ENCODE measurements at places on chromosomes 6 and 20.
A peak's percentile ranks its signal among the peaks of the same experiment; 100 is the strongest.

GRCh38 chr6:110864824-110865223, 9.8 kb upstream of the AMD1 start:
- DNase-seq = no peak

DNA sequence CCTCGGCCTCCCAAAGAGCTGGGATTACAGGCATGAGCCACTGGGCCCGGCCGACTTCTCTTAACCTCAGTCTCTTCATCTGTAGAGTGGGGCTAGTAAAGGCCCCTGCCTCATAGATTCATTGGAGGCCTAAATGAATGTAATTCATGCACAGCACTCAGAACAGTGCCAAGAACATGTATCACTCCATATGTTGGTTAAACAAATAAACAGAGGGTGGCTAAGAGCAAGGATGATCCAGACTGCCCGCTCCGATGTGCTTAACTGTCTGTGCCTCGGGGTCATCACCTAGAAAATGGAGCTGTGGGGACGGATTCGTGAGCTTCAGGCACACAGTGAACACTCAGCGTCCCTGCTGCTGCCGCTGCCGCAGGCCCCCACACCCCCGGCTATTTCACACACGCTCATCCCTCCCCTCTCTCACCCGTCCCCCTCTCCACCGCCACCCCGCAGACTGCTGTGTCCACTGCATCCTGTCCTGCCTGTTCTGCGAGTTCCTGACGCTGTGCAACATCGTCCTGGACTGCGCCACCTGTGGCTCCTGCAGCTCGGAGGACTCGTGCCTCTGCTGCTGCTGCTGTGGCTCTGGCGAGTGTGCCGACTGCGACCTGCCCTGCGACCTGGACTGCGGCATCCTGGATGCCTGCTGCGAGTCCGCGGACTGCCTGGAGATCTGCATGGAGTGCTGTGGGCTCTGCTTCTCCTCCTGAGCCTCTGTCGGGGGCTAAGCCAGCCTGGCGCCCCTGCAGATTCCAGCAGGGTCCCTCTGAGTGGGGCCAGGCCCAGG, 14.8 kb downstream of the MDFI start:
- no peak for DNase-seq

DNA sequence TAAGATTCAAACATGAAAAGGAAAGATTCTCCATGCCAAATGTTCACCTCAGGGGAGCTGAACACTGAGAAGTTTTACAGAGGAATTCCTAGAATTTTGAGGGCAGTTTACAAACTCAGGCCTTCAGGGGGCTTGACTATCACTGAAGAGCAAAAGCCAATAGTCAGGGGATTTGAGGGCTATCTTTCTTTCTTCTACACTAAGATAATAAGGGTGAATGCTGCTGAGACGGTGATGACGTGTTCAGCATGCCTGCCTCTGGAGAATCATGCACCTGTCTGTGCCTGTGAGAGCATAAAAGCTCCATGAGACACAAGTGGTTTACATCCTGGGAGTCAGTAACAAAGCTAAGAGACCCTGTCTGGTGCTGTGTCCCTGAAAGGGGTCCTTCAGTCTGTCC, 1085.6 kb downstream of the KIF16B start:
- no peak for DNase-seq

DNA sequence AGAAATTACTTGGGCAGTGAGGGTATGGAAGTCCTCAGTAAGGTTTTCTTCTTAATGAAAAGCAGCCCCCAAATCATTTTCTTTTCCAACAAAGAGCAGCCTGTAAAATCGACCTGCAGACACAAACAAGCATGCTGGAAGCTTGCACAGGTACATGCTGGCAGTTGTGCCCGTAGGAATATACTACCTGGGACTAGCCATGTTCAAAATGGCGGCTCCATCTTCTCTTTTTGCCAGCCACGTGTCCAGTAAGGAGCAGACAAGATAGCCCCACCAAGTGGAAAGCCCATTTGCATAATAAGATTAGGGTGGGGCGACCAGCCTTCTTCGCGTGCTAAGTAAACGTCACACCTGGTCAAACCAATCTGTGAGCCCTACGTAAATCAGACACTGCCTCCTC, 259.4 kb upstream of the AGPAT4 start:
- no peak for DNase-seq

GRCh38 chr6:14009431-14009830, 84.7 kb downstream of the RNF182 start:
- no peak for DNase-seq

GRCh38 chr20:32902456-32903420, 44.0 kb downstream of the EFCAB8 start:
- peak; percentile 70 for DNase-seq

DNA sequence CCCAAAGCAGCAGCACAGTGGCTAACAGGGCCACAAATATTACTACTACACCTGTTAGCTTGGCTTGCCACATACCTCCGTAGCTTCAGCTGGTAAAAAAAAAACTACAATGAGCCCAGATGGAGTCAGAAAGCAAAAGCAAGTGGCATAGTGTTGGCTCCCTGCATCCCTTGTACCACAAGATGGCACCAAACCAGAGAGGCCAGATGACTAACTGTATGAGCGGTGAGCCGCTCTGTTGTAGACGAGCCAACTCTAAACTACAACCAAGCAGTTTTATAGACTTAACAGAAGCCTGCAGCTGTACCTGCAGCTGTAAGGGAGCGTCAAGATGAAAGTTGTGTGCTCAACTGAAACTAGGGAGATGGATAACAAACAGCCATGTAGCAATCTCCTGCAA, 84.5 kb upstream of the MCHR2 start:
- DNase-seq = no peak

DNA sequence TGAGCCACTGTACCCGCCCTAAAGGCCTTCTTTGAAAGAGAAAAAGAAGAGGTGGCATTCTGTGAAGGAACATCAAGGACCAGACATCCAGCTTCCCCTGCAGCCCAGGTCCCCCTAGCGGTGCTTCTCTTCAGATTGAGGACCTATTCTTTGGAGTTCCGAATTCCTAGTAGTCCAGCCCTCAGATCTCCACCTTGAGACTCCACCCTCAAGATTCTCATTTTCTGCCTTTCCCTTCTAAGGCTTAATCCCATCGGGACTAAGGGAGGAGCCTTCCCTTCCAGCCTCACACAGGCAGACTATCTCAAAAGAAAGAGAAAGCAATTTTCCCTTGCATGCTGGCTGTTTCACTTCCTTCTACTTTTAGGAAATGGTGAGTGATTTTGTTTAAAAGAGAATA, 32.5 kb downstream of the MUC22 start:
- peak; percentile 25 for DNase-seq

DNA sequence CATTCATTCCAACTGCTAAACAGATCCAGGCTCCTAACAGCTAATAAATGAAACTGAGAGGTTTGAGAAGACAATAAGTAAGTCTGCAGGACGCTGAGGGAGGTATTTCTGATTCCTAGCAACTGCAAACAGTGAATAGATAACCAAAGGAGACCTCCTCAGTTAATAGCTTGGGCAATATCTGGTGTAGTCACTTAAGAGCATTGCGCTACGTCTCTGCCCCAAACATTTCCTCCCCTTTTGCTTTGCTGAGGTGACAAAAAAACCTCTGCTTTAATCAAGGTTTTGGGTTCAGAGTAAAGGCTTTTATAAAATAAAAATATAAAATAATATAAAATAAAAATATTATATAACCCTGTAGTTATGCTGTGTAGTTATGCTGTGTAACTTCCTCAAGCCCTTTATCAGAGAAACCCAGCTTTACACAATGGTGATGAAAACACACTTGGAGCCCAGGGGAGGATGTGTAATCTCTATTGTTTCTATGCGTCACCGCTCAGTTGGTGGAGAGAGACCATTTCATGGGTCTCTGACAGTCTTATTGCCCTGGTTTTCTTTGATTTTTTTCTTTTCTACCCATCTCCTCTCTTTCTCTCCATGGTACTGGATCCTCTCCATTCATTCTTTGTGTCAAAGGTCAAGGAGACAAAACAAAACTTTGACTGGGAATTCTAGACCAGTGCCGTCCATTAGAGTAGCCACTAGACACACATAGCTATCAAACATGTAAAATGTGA, 18.9 kb upstream of the CALHM5 start:
- no peak for DNase-seq

DNA sequence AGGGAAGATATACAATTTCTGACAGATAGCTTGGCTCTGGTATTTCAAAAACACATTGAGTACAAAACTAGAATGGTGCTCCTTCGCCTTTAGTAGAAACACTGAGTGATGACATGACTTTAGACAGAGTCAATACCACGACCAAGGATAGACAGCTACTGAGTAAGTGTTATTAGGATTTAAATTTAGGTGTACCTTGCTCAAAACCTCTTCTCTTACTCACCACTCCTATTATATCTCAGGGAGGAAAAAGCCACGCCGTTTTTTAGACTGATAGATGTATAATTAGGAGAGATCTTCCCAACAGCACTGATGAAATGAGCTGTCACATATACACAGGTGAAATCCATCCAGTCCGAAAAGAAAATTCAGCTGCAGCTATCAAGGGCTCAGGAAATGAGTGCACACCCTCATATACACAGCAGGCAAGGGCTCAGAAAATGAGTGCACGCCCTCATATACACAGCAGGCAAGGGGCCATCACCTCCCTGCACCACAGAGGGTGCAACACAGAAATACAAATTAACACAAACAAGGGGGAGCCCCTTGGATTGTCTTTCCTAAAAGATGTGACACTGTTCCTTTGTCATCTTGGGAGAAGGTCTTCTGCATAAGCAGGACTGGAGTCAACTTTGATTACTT, 53.7 kb downstream of the LYRM4 start:
- no peak for DNase-seq

- DNase-seq = peak; percentile 9
These were observed at the start of gene SOBP for GRCh38 chr6:107489636-107490565. Gene SOBP (plus strand): TSS chr6:107490117. CDS start chr6:107490617, 500 bp downstream.

DNA sequence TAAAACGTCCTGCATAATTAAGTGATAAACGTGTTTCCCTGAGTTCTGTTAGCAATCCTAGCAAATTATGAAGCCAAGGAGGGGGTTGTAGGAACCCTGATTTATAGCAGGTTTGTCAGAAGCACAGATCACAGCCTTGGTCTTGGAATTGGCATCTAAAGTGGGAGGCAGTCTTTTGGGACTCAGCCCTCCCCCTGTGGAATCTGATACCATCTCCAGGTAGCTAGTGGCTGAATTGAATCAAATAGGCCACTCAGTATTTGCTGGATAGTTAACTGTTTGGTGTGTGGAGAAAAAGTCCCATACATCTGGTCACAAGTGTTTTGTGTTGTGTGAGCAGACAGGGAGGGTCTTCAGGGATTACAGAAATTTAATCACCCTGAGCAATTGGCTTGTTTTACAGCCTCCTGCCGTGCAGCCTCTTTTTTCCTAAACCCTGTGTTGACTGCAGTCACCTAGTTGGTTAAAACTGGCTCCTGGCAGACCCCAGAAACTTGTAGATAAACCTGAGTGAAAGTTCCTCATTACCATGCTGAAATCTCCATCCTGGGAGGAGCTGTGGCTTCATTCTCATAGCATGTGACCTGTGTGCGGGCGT, 19.0 kb upstream of the KIFC1 start:
- no peak for DNase-seq

GRCh38 chr6:36997811-36998722, 7.4 kb upstream of the FGD2 start:
- no peak for DNase-seq

DNA sequence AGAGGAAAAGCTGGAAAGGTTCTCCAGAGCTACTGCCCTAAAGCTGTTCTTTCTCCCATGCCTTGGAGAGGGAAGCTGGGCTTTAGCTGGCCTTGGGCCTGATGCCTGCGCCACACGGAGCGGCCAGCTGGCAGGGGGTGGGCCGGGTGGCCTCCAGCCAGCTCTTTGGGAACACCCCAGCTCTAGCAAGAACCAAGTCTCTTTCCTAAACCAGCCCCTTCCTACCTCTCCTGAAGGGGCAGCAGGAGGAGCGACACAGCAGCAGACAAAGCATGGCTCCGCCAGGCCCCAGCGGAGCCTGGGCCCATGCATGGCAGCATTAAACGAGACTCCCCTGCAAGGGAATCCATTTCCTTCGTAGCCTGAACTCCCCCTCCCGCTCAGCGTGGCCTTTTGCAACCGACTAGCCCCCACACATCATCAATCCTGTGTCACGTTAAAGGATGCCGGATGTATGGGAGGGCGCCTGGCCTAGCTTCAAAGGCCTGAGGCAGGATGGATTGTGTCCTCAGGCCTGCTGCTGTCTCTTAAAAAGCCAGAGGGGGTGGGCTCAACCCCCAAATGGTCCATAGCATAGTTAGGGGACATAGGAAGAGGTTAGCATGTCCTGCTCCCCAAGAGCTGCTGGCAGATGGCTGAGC, 14.0 kb downstream of the MRPS18A start:
- DNase-seq = no peak

Measured in activated CD4-positive, alpha-beta T cell treated with anti-CD3 and anti-CD28 coated beads, Interleukin-2, amount 50 U/mL, for 24 hours (primary cell).